Stimulated activated CD4-positive, alpha-beta T cell treated with anti-CD3 and anti-CD28 coated beads, Interleukin-1b, Interleukin-23, amount 100 ng/mL, for 1 hour (primary cell): ENCODE measurements at places on chromosomes 1 and 21.
A peak's percentile ranks its signal among the peaks of the same experiment; 100 is the strongest.

DNA sequence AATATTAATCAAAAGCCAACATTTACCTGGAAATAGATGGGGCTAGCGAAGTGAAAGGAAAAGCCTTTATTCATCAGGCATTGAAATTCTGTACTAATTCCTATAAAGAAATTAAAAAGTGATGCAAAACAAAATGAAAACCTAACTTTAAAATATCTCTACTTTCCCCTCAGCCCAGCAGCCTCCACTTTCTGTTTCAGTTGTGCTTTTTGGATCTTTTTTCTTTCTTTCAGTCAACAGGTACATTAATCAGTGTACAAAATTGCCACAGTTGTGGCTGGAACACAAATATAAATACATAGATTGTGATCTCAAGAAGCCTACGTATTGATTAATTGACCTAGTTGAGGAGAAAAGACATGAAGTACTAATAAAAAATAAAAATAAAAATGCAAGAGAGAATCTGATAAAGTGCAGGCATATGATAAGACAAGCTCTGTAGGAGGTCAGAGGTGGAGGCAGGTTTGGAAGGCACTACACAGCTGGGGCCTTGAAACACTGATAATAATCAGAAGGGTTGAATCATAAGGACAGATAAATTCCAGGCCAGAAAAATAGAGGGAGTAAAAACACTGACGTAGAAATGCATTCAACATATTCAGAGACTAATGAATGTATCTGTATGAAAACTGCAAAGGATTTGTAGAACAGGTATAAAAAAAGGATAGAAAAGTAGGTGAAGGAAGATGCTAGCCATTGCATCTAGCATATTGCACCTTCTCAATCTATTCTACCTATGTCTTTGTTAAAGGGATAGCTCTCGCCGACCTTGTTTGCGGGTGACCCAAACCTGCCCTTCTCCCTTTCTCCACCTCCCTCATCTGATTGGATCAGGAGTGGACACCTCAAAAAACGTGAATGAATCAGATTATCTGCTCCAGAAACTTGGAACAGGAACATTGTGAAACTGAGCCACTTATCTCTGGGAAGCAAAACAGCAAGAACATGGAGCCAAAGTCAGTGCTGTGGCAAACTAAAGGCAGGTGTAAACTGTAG lies 607.8 kb upstream of the ADGRL2 start:
- no peak for DNase-seq

GRCh38 chr1:198630863-198631262 lies 8.0 kb upstream of the PTPRC start:
- no peak for DNase-seq

DNA sequence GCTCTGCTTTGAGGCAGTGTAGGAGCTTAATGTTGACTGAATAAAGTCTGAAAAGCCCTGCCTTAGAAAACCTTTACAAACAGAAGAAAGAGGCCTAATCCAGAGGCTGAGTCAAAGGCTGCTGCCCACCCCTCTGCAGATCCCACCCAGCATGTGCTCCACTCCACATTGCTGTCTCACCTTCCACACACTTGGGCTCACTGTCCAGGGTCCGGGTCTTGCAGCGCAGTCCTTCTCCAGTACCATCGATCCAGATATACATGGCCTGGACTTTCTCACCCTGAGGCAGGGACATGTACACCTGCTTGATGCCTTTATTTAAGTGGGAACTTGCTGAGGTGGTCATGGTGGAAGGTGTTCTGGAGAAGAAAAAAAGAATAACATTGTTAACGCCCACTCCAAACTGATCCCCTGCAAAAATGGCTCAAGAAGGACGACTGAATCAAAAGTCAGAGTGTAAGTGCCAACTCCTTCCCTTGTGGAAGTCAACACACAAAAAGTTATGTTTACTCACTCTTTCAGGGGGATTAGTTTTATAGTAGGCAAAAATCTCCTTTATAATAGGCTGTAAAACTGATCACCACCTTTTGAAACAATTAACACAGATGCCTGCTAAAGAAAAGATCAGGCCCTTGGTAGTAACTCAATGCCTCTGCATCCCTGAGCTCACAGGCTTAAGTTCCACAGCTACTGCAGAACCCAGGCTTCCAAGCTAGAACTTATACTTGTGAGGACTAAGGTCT lies 3.0 kb downstream of the GLUL start:
- DNase-seq = no peak

DNA sequence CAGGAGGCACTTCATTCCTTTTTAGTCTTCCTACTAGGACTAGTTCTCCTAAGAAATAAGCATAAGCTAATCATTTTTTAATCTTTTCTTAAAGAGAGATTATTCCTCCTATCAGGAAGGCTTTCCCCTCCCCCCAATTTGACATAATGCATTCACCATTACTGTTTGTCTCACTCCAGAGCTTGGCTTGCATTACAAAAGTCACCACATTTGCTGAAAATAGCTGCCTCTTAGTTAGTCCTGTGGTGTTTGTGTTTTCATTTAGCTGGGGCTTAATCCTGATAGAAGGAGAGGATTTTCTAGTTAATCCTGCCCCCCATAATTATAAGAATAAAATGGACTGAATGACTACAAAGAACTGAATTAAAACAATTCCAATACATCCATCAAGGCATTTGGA lies 307.1 kb upstream of the RRP15 start:
- DNase-seq = no peak

GRCh38 chr1:81044708-81045107 lies 756.0 kb upstream of the ADGRL2 start:
- DNase-seq = no peak

DNA sequence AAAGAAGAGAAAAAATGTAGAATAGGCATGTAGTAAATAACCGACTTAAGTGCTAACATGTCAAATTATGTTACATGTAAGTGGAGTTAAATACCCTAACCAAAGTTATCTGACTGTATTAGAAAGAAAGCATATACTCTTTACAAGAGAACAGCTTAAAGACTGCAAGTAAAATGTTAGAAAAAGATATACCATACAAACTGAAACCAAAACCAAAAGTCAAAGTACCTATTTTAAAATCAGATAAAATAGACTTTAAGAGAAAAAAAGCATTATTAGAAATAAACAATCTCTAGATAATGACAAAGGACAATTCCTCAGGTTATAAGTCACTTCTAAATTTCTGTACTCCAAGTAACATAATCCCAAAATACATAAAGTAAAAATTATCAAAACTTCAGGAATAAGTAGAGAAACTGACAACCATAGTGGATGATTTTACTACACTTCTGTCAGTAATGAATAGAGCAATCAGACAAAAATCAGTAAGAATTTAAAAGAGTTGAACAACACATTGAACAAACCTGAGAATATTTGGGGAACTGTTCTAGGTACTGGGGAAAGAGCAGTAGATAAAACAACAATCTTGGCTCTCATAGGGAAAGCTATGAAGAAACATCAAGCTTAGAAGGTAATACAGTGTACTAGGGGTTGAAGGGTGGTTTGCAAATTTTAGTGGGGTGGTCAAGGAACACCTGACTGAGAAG lies 127.3 kb downstream of the TBX19 start:
- no peak for DNase-seq

- no peak for DNase-seq
Measured at GRCh38 chr1:100535264-100535663, 2.7 kb upstream of the GPR88 start.

DNA sequence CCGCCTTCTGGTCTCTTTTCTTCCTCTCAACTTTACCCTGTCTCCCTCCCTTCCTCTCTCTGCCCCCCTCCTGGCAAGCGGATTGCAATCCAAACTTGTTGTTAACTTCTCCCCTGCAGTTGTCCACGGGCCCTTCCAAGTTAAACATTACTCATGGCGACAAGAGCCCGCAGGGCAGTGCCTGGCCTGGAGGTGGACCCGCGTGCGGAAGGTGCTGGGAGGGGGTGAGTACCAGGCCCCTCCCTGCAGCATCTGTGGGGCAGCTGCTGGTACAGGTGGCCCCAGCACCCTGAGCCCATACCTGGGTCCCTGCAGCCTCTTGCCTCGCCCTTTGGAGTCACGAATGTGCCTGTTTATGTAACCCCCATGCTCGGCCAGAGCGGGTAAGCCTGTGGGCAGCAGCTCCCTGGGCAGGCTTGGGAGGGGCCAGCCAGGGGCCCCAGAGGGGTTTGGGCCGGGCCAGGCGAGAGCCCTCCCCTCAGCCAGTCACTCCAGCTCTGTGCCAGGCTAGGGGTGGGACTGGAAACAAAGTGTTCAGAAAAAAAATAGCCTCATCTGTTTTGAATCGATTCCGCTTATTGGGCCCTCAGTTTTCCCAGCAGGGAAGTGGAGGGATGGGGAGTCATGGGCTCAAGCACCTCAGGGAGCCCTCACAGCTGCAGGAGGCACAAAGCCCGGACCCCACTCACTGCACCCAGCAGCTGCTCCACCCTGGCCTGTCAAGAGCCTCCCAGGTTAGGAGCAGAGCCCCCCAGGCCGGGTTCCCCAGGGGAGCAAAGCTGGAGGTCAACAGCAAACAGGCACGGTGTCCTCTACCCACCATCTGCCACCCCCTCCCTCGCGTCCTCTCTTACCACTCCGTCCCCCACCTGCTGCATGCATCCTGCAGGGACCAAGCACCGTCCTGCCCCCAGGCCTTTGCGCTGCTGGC lies 14.0 kb upstream of the FAAP20 start:
- no peak for DNase-seq

DNA sequence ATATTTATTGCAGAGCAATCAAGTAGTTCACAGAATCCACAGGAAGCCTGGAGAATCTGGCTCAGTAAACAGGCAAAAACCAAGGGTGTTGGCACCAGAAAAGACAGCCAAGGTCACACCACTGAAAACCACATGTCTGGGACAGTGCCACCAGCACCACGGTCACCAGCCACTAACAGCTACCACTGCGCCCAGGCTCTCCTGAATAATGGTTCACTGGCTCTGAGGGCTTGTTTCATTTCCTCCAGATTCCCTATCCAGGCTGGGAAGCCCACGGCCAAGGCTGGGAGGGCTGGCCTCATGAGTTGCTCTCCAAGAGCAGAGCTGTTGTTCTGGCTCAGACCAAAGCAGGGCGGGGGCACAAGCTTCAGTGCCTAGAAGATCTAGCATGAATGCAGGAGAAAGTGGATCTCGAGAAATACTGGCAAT lies 54.5 kb upstream of the PTGFRN start:
- no peak for DNase-seq

GRCh38 chr1:164650531-164650930 lies 91.5 kb downstream of the PBX1 start:
- DNase-seq = no peak

- no peak for DNase-seq
Measured at GRCh38 chr1:164635803-164636731, 77.1 kb downstream of the PBX1 start.

- DNase-seq = no peak
Measured at GRCh38 chr1:165828669-165829329, 1.4 kb downstream of the UCK2 start.

GRCh38 chr1:175479521-175480342 lies 263.7 kb downstream of the TNR start:
- no peak for DNase-seq

- no peak for DNase-seq
Measured at GRCh38 chr21:44792702-44793591, 8.7 kb downstream of the UBE2G2 start.

GRCh38 chr1:197774466-197775281 lies 606 bp downstream of the DENND1B start:
- peak; percentile 17 for DNase-seq

GRCh38 chr1:226019572-226019971 lies 20.4 kb upstream of the SDE2 start:
- no peak for DNase-seq

GRCh38 chr1:50423670-50424000 lies 392 bp upstream of the DMRTA2 start:
- no peak for DNase-seq

- DNase-seq = no peak
Measured at GRCh38 chr1:111852261-111852721, 96.6 kb downstream of the DDX20 start.

- DNase-seq = no peak
Measured at GRCh38 chr1:110047463-110047862, 13.0 kb downstream of the STRIP1 start.

- DNase-seq = peak; percentile 92
Measured at GRCh38 chr1:181088079-181089016, at the start of gene IER5. Gene IER5, plus strand, starts transcription at chr1:181088700. Its CDS starts 203 bp downstream, at chr1:181088903.

- no peak for DNase-seq
Measured at GRCh38 chr1:212566522-212567479, 41.8 kb upstream of the ATF3 start.

GRCh38 chr1:219419065-219419464 lies 193.8 kb downstream of the ZC3H11B start:
- no peak for DNase-seq

DNA sequence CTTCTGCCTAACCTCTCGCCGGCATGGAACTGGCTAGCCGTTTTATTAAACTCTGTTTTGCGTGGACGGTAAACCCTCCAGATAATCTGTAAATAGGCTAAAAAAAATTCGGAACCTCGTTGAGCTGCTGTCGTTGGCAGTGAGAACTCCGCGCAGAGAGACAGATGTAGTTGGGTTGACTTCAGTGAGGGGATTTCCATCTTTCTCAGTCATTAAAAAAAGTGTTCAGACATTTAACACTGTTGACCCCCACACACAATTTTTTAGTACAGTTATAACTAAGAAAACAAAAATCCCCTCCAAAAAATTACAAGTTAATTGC lies 464 bp downstream of the PARK7 start:
- no peak for DNase-seq

DNA sequence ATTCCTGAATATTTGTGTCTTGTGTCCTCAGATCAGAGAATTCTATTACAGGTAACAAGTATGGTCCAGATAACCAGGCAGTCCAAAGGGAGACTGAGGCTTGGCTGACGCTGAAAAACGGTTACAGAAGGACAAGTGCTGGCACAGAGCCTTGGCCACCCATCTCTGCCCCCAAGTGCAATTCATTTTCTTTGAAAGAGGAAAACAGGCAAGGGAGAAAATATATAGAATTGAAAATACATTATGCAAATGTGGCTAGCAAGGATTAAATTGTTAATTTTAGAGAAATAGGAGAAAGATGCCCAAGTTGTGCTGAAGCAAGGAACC lies 1.2 kb downstream of the SORT1 start:
- DNase-seq = no peak

GRCh38 chr1:225366552-225366951 lies 61.3 kb downstream of the LBR start:
- no peak for DNase-seq

GRCh38 chr1:2271841-2272655 lies 43.9 kb downstream of the SKI start:
- DNase-seq = no peak

DNA sequence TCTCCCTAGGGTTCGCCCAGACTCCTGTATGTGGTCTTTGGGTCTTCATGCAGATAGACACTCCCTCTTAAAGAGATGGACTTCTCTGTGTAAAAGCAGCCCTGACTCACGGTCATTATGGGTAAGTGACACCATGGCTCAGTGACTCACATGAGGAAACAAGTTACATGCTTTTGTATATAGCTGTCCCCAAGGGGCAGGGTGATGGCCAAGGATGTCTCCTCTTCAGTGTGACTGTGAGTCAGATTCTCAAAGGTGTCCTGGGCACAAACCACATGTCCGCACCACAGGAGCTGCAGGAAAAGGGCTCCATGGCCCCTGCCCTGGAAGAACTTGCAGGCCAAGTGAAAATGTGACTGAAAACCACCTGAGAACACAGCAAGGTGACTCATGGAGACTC lies 380.4 kb downstream of the NPHP4 start:
- no peak for DNase-seq

- DNase-seq = no peak
Measured at GRCh38 chr1:61395146-61395800, 312.9 kb downstream of the NFIA start.

- DNase-seq = no peak
Measured at GRCh38 chr1:229271448-229272159, 693 bp downstream of the RAB4A start.

GRCh38 chr1:243587823-243588560 lies 262.1 kb downstream of the AKT3 start:
- DNase-seq = no peak
